Activated naive CD4-positive, alpha-beta T cell treated with anti-CD3 and anti-CD28 coated beads for 36 hours (primary cell): ENCODE measurements at places on chromosomes 1 and 21.
A peak's percentile ranks its signal among the peaks of the same experiment; 100 is the strongest.

DNA sequence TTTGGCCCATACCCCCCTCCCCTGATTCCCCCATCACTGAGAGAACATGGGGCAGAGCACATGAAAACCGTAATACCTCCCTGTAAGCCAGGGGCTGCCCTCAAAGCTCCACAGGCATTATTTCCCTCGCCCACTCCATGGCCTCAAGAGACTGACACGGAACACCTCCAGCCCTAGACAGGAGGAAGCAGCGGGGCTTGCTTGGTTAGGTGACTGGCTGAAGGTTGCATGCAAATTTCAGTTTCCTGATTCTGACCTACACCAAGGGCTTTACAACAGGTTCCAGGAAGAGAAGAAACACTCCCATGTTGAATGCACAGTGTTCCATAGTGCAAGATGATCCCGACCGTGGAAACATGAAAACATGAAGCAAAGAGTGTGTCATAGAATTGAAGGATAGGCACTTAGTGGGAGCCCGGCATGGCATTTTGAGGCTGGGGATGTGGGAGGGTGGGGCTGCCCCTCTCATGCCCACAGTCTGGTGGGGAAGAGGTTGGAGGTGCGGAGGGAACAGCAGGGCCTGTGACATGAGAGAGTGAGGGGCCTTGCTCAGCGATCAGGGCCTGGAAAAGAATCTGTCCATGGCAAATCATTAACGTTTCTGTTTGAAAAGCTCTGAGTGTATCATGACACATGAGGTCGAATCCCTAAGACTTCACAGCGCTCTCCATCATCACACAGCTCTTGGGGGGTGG is 33.5 kb downstream of the GPR137B start:
- no peak for DNase-seq

DNA sequence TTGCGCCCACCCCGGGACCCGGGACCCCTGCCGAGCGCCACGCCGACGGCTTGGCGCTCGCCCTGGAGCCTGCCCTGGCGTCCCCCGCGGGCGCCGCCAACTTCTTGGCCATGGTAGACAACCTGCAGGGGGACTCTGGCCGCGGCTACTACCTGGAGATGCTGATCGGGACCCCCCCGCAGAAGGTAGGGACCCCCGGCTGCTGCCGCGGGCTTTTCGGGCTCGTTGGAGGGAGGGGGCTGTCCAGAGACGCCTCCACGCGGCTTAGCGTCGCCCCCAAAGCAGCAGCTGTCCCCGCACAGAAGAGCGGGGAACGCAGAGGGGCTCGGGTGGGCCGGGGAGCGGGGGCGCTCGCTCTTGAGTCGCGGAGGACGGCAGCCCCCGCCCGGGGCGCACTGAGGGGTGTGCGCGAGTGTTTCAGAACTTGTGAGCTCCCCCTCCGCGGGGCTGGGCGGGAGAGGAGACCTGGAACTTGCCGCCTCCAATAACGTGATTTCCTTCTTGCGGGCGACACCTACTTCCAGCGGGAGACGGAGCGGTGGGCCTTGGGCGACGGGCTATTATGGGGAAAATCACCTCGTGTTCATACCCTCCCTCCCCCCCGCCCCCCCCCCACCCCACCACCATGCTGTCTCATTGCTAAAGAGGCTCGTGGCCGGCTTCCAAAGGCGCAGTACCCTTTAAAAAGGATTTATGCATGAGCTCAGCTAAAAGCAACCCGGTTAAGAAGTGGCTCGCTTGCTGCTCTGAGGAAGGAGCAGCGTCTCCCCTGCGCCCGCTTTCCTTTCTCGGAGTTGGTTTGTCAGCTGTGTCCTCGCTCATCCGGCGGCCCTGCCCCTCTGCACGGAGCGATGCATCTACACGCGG is 664 bp downstream of the BACE2 start:
- DNase-seq: peak; percentile 16

DNA sequence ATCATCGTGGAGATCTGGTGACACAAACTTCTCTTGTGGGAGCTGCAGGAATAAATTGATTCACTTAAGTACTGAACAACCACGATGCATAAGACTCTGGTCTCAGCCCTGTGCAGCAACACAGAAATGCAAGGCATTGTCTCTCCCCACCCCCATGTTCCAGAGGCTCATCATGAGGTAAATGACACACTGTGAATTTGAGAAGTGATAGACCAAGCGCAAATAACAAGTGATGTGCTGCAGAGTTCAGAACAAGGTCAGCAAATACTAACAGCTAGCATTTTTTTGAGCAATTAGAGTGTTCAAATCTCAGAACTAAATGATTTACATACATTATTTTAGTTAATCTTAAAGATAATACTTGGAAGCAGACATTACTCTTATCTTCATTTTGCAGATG is 223.7 kb downstream of the SEC16B start:
- DNase-seq: no peak

GRCh38 chr1:65979136-65980044 is 186.7 kb downstream of the PDE4B start:
- DNase-seq: no peak

DNA sequence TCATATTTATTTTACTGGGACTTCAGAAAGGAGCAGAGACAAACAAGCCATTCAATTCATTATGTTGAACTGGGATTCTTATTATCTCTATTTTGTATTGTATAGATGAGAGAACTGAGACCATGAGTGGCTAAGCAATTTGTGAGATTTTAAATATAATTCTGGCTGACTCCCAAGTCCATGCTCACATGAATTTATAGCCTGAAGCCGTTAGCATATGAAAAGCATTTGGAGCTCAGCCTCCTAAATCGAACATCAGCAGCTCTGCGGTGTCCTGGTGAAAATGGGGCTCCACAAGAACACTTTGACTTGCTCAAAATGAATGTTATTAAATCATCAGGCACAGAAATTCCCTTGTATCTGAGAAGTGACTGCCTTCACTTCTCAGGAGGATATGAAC is 96.8 kb upstream of the DPT start:
- no peak for DNase-seq

GRCh38 chr1:236124965-236125364 is 17.4 kb upstream of the GPR137B start:
- no peak for DNase-seq

- DNase-seq: no peak
Observed at GRCh38 chr1:55774446-55774845, 559.3 kb upstream of the USP24 start.
